ENCODE measurements at places on chromosomes 7 and 10.

DNA sequence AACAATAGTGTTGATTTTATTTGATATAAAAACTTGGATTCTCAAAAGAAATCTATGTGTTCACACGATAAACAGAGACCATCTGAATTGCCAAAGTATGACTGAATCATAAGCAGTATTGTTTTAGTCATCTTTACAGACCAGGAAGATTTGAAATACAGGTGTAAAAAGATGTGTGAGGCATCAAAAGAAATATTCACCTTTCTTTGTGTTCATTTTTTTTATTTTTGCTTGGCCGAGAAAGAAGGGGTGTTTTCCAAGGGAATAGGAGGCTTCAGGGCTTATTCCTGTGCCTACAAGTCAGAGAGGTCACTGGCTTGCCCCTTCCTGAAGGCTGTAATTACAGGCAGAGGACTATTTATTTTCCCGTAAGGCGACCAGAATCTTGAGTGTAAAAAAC lies 37.3 kb downstream of the MET start:
- no peak for DNase-seq

- DNase-seq = no peak
Observed at GRCh38 chr10:110413049-110413783, 84.5 kb upstream of the DUSP5 start.

GRCh38 chr7:129271500-129272355 lies 46.9 kb downstream of the AHCYL2 start:
- no peak for DNase-seq

GRCh38 chr7:115572111-115572510 lies 458.5 kb downstream of the TFEC start:
- no peak for DNase-seq

DNA sequence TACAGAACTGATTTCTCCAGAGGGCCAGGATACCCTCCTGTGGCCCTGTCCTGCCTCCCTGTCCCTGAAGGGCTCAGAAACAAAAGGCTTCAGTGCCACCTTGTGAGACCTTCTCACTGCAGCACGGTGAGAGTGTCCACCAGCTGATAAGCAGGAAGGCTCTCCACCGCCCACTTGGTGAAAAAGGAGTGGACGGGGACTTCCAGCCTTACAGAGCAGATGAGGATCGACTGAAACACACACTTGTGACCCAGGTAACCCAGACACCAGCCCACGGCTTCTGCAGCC lies 330.1 kb downstream of the GRID1 start:
- no peak for DNase-seq

DNA sequence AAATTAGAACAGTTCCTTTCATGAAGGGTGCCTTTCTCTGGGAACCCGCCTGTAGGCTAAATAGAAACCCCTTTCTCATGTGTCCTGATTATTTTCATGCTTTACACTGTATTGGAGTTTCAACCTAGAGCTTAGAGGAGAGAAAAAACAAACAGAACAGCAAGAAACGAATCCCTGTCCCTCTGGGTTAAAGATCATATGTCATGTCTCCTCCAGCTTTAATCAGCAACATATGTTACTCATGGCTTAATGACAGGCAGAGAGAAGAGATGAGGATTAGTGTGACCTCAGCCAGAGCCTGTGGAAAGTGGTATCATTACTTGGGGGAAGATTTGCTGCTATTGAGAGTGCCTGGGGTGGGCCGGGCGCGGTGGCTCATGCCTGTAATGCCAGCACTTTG lies 32.1 kb downstream of the CRCP start:
- DNase-seq = no peak

DNA sequence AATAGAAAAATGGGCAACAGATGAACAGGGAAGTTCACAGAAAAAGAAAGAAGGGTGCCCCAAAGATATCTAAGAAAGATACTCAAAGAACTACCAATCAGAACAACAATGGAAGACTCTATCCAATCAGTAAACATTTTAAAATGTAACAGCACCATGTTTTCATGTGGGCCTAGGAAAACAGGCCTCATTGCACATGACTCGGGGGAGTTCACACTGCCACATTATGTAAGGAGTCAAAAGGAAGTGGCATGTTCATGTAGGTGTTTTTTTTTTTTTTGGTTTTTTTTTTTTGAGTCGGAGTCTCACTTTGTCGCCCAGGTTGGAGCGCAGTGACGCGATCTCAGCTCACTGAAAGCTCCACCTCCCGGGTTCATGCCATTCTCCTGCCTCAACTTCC lies 132.2 kb downstream of the USP6NL start:
- DNase-seq = no peak

Data from NCI-H1930 (cell line).